ENCODE measurements at places on chromosomes 6 and 20.

- DNase-seq = no peak
Observed at GRCh38 chr6:4480788-4481735, 295.1 kb upstream of the CDYL start.

DNA sequence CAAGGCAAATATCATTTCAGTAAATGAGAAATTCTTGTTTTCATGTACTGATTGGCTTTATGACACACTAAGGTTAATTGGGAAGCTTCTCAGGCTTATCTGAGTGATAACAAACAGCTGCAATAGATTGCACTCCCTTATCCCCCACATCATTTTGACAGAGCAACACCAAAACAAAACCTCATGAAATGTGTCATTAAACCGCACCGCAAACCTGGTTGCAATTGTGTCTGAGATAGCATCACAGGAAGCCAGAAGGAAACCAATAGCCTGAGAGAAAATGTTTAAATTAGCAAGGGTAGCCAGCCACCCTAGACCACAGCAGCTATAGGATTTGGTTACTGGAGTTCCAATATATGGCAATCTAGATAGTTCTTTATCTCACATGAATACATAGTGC is 31.6 kb upstream of the LAMA4 start:
- DNase-seq = no peak

DNA sequence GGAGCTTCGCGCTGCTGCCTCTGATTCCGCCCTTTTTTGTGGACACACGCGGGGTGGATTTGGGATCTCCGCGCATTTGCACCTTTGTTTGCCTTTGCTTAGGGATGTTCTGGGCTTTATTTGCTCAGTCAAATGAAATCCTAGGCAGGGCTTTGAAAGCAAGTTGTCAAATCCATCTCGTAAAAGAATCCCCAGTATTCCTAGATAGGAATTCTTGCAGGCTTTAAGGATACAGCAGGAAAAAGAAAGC is 453 bp downstream of the CEP57L1 start:
- no peak for DNase-seq

DNA sequence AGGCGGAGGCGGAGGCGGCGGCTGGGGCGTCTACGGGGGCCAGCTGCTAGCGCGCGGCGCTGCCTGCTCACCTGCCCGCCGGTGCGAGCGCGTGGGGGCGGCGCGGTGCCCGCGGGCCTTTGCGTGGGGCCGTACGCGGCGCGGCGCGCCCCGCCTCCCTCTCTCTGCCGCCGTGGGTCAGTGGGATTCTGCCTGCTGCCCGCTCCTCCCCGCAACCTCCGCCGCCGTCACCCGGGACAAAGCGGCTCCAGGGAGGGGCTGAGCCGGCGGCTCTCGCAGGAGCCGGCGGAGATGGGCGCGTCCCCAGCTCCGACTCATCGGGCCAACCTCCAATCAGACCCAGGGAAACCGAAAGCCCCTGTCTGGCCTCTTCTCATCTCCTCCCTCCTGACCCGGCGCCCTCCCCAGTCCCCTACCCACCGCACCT is at the start of gene RCAN2:
RCAN2 (minus strand) TSS at position 249 of the 427 bp plus-strand sequence.
- DNase-seq = peak; percentile 63

GRCh38 chr6:153170511-153170910 is 39.4 kb upstream of the RGS17 start:
- no peak for DNase-seq

DNA sequence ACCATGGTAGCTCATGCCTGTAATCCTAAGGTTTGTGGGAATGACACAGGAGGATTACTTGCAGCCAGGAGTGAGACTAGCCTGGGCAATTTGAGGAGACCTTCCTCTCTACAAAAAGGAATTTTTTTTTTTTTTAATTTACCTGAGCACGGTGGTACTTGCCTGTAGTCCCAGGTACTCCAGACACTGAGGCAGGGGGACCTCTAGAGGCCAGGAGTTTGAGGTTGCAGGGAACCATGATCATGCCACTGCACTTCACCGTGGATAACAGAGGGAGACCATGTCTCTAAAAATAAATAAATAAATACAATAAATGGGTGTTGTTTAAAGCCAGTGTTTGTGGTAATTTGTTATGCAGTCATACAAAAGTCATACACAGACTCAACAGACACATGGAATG is 2.4 kb upstream of the HLA-F start:
- DNase-seq = no peak

DNA sequence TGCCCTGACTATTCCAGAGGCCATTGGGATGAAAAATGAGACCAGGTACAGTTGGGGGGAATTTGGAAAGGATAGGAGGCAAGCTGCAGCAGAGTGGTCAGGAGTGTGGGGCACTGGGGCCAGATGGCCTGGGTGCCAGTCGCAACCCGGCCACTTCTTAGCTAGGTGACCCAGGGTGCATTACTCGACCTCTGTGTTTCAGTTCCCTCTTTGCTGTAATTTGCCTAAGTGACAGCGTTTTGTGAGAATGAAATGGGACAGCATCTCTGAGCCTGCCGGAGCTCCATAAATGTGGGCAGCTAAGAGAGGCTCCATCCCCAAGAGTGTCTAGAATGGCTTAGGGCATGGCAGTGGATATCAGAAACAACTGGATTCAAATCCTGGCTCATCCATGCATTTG is 13.9 kb downstream of the LRFN2 start:
- no peak for DNase-seq

- DNase-seq = no peak
Observed at GRCh38 chr20:43955750-43956191, 41.1 kb downstream of the TOX2 start.

DNA sequence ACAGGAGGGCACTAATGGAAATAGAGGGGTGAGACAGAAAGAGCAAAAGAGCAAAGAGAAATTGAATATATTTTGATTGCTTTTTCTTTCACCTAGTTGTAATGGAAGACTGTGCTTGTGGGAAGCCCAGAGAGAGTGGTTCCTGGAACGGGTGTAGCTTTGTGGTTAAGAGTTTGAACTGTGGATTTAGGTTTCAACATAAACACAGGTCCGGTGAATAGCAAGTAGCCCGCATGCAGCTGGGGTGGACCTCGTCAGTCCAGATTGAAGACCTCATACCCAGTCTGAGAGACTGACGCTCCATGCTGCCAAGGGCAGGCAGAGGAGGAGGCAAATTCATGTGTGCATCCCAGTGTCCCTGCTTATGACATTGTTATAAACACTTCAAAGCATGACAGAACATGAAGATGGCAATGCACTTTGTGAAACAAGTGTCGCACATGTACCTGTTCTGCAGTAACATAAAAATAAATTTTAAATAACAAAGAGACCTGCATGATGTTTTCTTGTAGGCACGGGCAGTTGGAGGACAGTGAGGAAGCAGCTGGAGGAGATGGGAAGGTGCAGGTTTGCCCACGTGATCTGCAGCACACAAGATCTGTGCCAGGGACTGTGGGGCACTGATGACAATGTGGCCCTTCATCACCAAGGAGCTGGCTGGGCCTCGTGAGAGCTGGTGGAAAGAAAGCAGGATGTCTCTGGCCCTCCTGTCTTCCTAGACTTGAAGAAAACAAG is 220.5 kb upstream of the SSTR4 start:
- peak; percentile 58 for DNase-seq

Measured in femur (tissue), 1 donor.